A549 (cell line): ENCODE measurements at places on chromosomes 7 and 10.

DNA sequence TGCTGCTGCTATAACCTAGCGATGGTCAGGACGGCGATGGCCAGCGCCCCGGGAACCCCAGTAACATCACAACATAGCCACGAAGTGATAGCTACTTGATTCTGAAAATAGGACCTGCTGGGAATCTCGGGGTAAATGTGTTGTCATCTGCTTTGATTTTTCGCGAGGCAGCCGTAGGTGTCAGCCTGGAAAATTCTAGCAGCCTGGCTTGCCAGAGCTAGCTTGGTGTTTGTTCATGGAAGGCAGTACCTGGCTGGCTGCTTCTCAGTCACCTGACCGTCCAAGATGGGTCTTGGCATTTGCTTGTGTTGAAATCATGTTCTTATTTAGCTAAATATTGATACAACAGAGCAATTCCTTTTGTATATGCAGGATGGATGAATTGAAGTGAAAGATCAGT is 82.4 kb upstream of the BTBD16 start:
- DNase-seq: no peak

- peak; percentile 26 for DNase-seq
Measured at GRCh38 chr7:2354939-2355704, 495 bp downstream of the EIF3B start.

DNA sequence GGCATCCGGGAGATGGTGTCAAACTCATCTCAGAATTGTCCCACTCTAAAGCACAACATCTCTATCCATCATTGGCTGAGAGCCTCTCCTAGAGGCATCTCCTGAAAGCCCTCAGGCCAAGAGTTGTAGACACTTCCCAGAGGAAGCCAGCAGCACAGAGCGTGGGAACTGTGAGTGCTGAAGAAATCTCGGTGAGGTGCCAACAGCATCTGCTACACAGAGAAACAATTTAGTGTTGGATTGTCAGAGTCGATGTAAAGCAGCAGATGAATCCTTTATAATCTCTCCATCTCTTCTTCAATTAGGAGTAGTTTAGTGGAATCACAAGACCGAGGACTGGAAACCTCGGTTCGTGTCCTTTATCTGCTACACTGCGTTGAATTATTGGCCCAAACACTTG is 172.2 kb downstream of the C7orf25 start:
- no peak for DNase-seq

- no peak for DNase-seq
Measured at GRCh38 chr7:14228341-14228740, 238.9 kb upstream of the ETV1 start.

- DNase-seq: no peak
Measured at GRCh38 chr10:99742701-99743100, 10.7 kb downstream of the CUTC start.

DNA sequence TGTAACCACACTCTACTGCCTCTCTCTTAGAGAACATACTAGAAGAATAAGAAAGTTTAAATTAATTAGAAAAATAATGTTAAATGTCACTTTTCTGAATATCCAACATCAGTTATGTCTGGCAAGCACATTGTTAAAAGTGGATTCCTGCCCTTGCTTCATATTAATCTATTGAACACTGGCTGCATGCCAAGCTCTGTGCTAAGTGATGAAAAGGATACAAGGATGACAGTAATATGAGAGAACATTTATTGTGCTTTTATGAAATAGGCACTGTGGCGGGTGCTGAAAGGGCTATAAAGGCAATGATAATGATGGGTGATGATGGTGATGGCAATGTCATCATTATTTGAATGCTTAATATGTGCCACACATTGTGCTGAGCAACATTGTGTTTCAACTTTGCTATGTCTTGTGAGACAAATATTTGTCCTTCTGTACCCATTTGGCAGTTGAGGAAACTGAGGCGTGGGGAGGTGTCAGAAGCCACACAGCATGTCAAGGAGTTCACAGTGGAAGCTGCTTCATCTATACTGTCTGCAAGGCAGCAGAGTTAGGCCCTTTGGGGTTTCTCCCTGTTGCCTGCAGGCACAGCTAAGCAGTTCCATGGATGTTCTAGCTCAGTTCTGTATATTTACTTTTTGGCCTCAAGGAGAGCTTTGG is 64.2 kb upstream of the RAPGEF5 start:
- DNase-seq: no peak

DNA sequence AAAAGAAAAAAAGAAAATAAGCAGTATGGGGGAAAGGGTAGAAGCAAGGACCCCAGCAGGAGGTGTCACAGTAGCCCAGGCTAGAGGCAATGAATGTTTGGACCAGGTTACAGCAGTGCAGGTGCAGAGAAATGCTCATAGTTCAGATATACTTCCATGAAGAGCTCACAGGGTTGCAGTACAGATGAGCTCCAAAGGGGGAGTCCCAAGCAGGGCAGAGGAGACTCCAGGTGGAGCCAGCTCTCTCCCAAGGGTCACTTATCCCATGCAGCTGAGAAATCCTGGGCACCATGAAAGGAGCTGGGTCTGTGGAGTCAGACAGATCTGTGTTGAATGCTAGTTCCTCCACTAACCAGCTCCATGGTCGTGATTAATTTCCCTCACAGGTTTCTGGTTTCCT is 174.9 kb downstream of the C7orf25 start:
- DNase-seq: peak; percentile 14

GRCh38 chr7:156466272-156466671 is 174.3 kb upstream of the RNF32 start:
- DNase-seq: no peak

DNA sequence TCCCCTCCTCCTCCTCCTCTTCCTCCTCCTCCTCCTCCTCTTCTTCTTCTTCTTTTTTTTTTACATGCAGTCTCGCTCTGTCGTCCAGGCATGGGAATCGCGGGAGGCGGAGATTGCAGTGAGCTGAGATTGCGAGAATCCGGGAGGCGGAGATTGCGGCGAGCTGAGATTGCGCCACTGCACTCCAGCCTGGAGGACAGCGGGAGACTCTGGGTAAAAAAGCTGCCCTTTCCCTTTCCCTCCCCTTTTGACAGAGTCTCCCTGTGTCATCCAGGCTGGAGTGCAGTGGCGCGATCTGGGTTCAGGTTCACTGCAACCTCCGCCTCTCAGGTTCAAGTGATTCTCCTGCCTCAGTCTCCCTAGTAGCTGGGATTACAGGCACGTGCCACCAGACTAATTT is 168.1 kb upstream of the MALRD1 start:
- DNase-seq: peak; percentile 34
